ENCODE measurements at places on chromosomes 12 and 14. TPM values are rescaled to one million over a fixed set of nuclear protein-coding genes. Genes with fewer than 3 reads are reported as not detected.

DNA sequence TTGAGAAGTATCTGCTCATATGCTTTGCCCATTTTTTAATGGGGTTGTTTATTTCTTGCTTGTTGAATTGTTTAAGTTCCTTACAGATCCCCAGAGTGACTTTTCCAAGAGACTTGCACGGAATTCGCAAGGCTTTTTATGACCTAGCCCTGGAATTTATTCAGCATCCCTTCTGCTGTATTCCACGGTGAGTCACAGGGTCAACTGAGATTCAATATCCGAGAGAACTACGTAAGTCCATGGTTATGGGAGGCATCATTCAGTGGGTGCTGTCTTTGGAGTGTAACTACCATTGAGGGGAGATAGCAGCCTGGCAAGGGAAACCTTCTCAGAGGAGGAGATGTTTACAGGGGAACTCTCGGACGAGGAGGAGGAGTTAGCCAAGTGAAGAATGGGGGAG is 20.9 kb upstream of the GPRC5A start:
- H3K36me3 ChIP-seq: no peaks in the 10 kb centered on the region
- no peak overlapping the region for H3K27ac ChIP-seq
- no peak overlapping the region for H3K4me3 ChIP-seq
- H3K4me1 ChIP-seq: no peaks in the 10 kb centered on the region
- DNase-seq: no peak

- H3K27ac ChIP-seq: no peak overlapping the region
Observed at GRCh38 chr14:105272623-105273022, 24.3 kb downstream of the BTBD6 start.

DNA sequence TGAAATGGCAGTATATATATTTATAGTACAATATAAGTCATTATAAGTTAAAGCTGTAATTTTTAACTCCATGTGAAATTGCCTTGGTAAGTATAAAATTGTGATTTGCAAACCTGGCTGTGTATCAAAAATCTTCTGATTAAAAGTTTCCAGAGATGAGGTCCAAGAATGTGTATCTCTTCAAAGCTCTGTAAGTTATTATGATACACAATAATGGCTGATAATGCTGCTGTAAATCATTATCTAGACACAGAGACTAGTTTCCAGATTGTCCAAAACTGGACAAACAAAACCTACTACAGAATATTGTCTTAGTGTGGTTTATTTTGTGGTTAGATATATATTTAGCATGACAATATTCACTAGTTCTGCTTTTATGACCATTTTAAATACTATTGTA is 514.8 kb downstream of the SLC6A15 start:
- no peaks in the 10 kb centered on the region for H3K36me3 ChIP-seq
- no peaks in the 10 kb centered on the region for H3K27me3 ChIP-seq
- H3K27ac ChIP-seq: no peak overlapping the region
- DNase-seq: no peak

The KLRC1 gene
- not detected for total RNA-seq

- no peak overlapping the region for H3K4me3 ChIP-seq
- H3K27me3 ChIP-seq: no peaks in the 10 kb centered on the region
- H3K27ac ChIP-seq: no peak overlapping the region
- H3K4me1 ChIP-seq: peaks cover 6% of the 10 kb centered on the region
- DNase-seq: no peak
Observed at GRCh38 chr12:6638305-6638704, 2.5 kb upstream of the LPAR5 start.

DNA sequence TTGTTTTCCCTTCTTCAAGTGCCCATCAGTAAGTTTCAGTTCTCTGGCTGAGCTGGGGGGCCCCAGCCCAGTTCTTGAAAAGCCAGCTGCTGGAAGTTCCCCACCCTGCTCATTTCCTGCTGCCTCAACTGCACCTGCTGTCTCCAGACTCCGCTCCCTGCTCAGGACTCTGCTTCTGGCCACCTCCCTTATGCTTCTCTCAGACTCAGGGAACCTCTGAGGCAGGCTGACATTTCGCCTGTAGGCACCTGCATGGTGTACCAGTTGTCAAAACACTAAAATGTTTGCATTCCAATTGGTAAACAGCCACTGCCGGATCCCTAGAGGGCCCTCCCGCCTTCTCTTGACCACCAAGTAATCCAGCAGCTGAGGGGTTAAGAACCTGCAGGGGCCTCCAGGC is 136.5 kb upstream of the VRK1 start:
- no peaks in the 10 kb centered on the region for H3K27me3 ChIP-seq
- H3K27ac ChIP-seq: no peak overlapping the region
- H3K36me3 ChIP-seq: no peaks in the 10 kb centered on the region
- DNase-seq: peak; percentile 75
- no peaks in the 10 kb centered on the region for H3K4me1 ChIP-seq

DNA sequence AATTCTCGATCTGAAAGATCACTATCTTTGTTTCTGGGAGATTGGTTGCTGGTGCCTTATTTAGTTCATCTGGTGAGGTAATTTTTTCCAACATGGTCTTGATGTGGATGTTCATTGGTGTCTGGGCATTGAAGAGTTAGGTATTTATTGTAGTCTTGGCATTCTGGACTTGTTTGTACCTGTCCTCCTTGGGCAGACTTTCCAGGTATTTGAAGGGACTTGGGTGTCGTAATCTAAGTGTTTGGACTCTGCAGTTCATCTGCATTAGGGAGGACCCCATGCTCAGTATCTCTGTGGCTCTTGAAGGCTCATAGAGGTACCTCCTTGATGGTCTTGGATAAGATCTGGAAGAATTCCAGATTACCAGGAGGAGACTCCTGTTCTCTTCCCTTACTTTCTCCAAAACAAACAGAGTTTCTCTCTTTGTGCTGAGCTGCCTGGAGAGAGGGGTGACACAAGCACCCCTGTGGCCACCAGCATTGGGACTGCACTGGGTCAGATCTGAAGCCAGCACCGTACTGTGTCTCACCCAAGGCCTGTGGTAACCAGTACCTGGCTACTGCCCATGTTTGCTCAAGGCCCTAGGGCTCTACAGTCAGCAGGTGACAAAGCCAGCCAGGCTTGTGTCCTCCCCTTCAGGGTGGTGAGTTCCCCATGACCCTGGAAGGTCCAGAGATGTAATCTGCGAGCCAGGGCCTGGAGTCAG is 5.3 kb downstream of the A2ML1 start:
- H3K4me1 ChIP-seq: no peaks in the 10 kb centered on the region
- no peak overlapping the region for H3K27ac ChIP-seq
- no peak overlapping the region for H3K4me3 ChIP-seq
- no peak for DNase-seq
- H3K36me3 ChIP-seq: no peaks in the 10 kb centered on the region
- no peaks in the 10 kb centered on the region for H3K27me3 ChIP-seq

The C14orf132 gene
- total RNA-seq: 46.5 TPM

DNA sequence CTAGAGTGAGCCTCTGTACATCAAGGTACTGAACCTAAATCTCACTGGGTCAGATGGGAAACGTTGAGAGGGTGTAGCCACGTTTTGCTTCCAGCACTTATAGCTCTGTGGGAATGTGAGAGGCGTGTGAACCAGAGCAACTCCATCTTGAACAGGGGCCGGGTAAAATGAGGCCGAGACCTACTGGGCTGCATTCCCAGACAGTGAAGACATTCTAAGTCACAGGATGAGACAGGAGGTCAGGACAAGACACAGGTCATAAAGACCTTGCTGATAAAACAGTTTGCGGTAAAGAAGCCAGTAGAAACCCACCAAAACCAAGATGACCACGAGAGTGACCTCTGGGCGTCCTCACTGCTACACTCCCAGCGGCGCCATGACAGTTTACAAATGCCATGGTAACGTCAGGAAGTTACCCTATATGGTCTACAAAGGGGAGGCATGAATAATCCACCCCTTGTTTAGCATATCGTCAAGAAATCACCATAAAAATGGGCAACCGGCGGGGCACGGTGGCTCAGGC is 63.4 kb upstream of the NCOR2 start:
- H3K27me3 ChIP-seq: no peaks in the 10 kb centered on the region
- no peak for DNase-seq
- H3K4me3 ChIP-seq: no peak overlapping the region
- no peaks in the 10 kb centered on the region for H3K36me3 ChIP-seq

GRCh38 chr12:3888659-3889058 is 15.5 kb upstream of the PARP11 start:
- no peak overlapping the region for H3K4me3 ChIP-seq
- peak; percentile 60 for DNase-seq
- H3K27me3 ChIP-seq: no peaks in the 10 kb centered on the region
- no peaks in the 10 kb centered on the region for H3K36me3 ChIP-seq
- no peak overlapping the region for H3K27ac ChIP-seq

GRCh38 chr12:6615802-6616201 is 8.6 kb upstream of the CHD4 start:
- peak overlapping the region; percentile 93 for H3K27ac ChIP-seq
- no peaks in the 10 kb centered on the region for H3K27me3 ChIP-seq
- peaks cover 49% of the 10 kb centered on the region for H3K4me1 ChIP-seq
- no peak for DNase-seq
- H3K4me3 ChIP-seq: no peak overlapping the region
- H3K36me3 ChIP-seq: no peaks in the 10 kb centered on the region

The LMO3 gene
- 126 TPM for total RNA-seq

GRCh38 chr14:39033371-39033770 is 69.7 kb downstream of the SEC23A start:
- no peaks in the 10 kb centered on the region for H3K27me3 ChIP-seq
- no peaks in the 10 kb centered on the region for H3K4me1 ChIP-seq
- no peak overlapping the region for H3K4me3 ChIP-seq

GRCh38 chr14:88614218-88614907 is 51.5 kb downstream of the ZC3H14 start:
- no peaks in the 10 kb centered on the region for H3K27me3 ChIP-seq
- H3K27ac ChIP-seq: no peak overlapping the region
- peaks cover 51% of the 10 kb centered on the region for H3K36me3 ChIP-seq
- H3K4me1 ChIP-seq: peaks cover 16% of the 10 kb centered on the region
- H3K4me3 ChIP-seq: no peak overlapping the region
- DNase-seq: no peak

- peak overlapping the region; percentile 94 for H3K4me3 ChIP-seq
- no peak overlapping the region for H3K27ac ChIP-seq
- peaks cover 60% of the 10 kb centered on the region for H3K4me1 ChIP-seq
- H3K27me3 ChIP-seq: no peaks in the 10 kb centered on the region
Observed at GRCh38 chr14:74765721-74766120, 2.6 kb downstream of the YLPM1 start.

DNA sequence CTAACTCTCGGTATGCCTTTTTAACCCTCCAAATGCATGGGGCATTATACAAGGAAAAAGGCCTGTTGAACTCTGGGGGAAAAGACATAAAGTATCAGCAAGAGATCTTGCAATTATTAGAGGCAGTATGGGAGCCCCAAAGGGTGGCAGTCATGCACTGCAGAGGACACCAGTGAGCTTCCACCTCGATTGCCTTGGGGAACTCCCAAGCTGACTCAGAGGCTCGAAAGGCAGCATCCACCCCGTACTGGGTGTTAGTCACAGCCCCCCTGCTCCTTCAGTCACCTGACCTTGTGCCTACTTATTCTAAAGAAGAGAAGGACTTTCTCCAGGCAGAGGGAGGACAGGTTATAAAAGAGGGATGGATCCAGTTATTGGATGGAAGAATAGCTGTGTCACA is 781.4 kb upstream of the TMEM132C start:
- H3K27me3 ChIP-seq: no peaks in the 10 kb centered on the region
- no peak overlapping the region for H3K27ac ChIP-seq
- no peaks in the 10 kb centered on the region for H3K4me1 ChIP-seq

GRCh38 chr12:107400686-107401447 is 284.7 kb upstream of the PWP1 start:
- H3K36me3 ChIP-seq: no peaks in the 10 kb centered on the region
- H3K27ac ChIP-seq: no peak overlapping the region
- H3K4me1 ChIP-seq: no peaks in the 10 kb centered on the region
- DNase-seq: no peak
- peaks cover 14% of the 10 kb centered on the region for H3K27me3 ChIP-seq

GRCh38 chr12:43893670-43894069 is 57.8 kb downstream of the TMEM117 start:
- H3K36me3 ChIP-seq: no peaks in the 10 kb centered on the region
- no peaks in the 10 kb centered on the region for H3K4me1 ChIP-seq
- no peak overlapping the region for H3K4me3 ChIP-seq
- H3K27ac ChIP-seq: no peak overlapping the region
- no peak for DNase-seq

GRCh38 chr12:17334784-17335183 is 728.8 kb upstream of the LMO3 start:
- no peak for DNase-seq
- H3K36me3 ChIP-seq: no peaks in the 10 kb centered on the region
- H3K27me3 ChIP-seq: no peaks in the 10 kb centered on the region
- no peaks in the 10 kb centered on the region for H3K4me1 ChIP-seq

The GPD1 gene
- total RNA-seq: 2.5 TPM

The GPR137C gene
- 1.2 TPM for total RNA-seq

DNA sequence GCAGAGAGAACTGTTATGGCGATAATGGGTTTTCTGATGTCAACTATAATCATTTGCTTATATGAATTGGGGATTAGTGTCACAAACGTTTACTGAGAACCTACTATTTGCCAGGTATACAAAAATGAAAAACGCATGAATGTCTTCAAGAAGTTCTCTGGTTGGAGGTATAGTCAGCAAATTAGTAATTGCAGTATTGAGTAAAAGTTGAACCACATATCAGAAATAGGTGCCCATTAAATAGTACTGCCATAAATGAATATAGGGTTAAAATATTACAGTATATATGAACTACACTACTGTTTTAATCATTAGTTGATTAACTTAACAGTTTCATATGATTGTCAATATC is 60.0 kb downstream of the PTPRB start:
- no peak overlapping the region for H3K27ac ChIP-seq
- DNase-seq: no peak
- no peaks in the 10 kb centered on the region for H3K4me1 ChIP-seq
- no peaks in the 10 kb centered on the region for H3K36me3 ChIP-seq

- DNase-seq: no peak
- H3K27me3 ChIP-seq: no peaks in the 10 kb centered on the region
- H3K27ac ChIP-seq: no peak overlapping the region
- H3K36me3 ChIP-seq: peaks cover 61% of the 10 kb centered on the region
Observed at GRCh38 chr12:122495258-122495657, 5.5 kb downstream of the ZCCHC8 start.

GRCh38 chr14:91060351-91061055 is at the start of gene RPS6KA5:
Gene RPS6KA5 (minus strand): TSS chr14:91060641. CDS start chr14:91060434, 207 bp downstream.
- DNase-seq: peak; percentile 100
- H3K27me3 ChIP-seq: no peaks in the 10 kb centered on the region
- peak within 1 kb of the TSS; percentile 98 for H3K27ac ChIP-seq
- peak within 1 kb of the TSS; percentile 92 for H3K4me3 ChIP-seq
- H3K36me3 ChIP-seq: no peaks in the 10 kb centered on the region

- no peak for DNase-seq
- no peaks in the 10 kb centered on the region for H3K27me3 ChIP-seq
- H3K4me3 ChIP-seq: no peak overlapping the region
- no peak overlapping the region for H3K27ac ChIP-seq
- no peaks in the 10 kb centered on the region for H3K4me1 ChIP-seq
Observed at GRCh38 chr14:32620724-32621123, 291.6 kb downstream of the AKAP6 start.

Data from esophagus muscularis mucosa (tissue), 4 donors.